ENCODE measurements at places on chromosomes 7 and 10.

- no peak for DNase-seq
These were observed 66.6 kb downstream of the LYZL1 start for GRCh38 chr10:29355411-29355991.

GRCh38 chr7:2166625-2167280 lies 66.0 kb downstream of the MAD1L1 start:
- DNase-seq = no peak

DNA sequence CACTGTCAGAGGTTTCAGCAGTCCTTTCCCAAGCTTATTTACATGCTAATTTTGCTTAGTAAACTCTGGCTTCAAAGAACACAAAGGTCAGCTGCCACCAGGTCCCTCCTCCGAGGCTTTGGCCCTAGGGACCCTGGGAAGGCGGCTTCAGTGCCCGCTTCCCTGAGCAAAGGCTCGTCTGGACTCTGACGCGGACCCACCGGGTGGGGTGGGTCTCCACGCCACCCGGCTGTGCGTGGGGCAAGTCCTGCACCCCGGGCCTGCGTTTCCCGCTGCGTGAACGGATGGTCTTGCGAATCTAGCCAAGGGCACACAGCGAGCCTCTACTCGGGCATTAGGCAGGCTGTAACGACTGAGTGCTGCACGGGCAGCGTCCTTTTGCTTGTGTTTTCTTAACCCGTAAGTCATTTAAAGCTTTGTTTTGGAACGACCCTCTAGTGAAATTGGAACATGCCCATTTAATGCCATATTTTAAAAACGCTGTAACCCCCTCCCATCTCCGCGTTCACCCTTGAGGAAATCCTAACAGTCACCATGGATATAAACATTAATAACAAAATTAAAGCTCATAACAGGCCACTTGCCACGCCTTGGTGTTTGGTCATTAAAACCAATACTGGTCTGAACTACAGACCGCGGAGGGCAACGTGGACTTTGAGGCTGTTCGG lies 828 bp downstream of the BNIP3 start:
- DNase-seq = no peak

DNA sequence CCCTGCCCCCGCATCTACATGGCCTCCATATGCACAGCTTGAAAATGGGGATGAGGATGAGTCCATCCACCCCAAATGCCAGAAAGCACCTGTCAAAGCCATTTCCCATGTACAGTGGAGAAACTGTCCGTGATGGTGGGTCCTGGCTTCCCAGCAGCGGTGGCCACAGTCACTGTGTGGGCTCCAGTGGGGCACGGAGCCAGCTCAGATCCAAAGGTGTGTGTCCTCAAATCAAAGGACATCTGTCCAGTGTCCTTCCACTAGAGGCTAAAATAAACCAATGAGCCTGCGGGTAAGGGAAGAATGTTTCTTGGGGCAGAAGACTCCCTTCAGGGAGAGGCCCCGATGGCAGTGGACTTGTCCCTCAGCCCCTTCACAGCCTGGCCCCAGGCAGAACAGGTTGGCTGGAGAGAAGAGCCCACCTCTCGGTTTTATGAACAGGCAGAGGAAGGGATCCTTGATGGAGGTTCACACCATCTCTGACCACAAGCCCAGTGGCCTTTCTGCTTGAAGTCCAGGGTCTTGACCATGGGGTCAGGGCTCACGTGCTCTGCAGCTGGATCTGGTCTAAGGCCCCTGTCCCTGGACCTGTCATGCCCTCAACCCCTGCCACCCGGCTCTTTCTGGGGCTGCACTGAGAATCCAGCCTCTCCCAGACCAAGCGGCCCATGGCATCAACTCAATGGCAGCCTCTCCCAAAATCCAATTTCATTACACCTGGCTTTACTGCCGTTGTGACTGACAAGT lies 106.9 kb downstream of the TCERG1L start:
- DNase-seq = no peak

DNA sequence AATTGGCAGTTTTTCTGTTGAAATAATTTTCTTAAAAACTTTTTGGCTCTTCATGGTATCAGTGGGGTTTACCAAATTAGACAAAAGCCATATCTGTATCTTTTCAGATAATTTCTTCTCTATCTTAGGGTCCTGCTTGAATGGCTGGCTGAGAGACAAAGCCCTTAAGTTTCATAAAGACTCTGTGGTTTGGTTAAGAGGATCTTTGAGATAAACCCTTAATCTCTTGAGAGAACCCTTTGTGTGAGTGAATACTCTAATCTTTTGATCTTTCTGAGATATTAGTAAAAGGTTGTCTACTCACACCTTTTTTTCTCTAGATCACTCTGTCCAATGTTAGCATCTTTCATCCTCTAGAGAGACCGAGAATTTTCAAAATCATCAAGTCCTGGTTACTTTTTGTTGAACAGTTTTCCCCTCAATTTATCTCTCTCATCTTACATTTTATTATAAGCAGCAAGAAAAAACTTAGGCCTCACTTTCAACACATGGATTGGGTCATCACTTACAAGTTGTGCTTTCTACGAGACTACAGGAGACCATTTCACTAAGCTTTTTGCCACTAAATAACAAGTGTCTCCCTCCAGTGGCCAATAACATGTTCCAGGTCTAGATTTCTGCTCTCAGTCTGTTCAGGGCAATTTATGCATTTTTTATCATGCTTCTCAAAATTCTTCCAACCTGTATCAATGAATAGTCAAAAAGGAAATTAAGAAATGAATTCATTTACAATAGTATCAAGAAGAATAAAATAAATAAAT lies 28.4 kb downstream of the DNAJC9 start:
- DNase-seq = no peak

- no peak for DNase-seq
These were observed 818.8 kb downstream of the GATA3 start for GRCh38 chr10:8873310-8873709.

DNA sequence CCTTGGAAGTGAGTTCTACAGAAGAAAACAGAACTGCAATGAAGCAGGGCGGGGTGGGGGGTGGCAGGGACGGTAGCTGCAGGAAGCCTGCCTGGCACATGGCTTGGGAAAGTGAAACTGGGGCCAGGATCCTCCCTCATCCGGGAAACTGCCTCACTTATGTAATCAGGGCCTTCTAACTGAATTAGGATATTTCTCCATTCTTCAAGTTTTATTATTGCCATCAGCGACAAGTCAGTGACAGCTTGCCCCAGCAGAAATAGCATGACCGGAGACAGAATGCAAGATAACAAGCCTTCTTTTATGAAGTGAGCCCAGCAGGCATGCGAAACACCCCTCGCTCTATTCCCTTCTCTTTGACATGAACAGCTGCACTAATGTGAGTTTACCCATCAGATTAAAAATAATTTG lies 77.5 kb upstream of the CACUL1 start:
- no peak for DNase-seq
